Stimulated activated CD4-positive, alpha-beta T cell treated with anti-CD3 and anti-CD28 coated beads, Interleukin-15, amount 100 ng/mL, for 48 hours (primary cell): ENCODE measurements at places on chromosomes 12 and 14.

GRCh38 chr14:100824901-100825712 is 811 bp upstream of the MEG3 start:
- DNase-seq, result no peak

- no peak for DNase-seq
Measured at GRCh38 chr12:109762071-109762672, 48.5 kb downstream of the FAM222A start.

- no peak for DNase-seq
Measured at GRCh38 chr12:93090731-93091172, 161.7 kb upstream of the EEA1 start.

DNA sequence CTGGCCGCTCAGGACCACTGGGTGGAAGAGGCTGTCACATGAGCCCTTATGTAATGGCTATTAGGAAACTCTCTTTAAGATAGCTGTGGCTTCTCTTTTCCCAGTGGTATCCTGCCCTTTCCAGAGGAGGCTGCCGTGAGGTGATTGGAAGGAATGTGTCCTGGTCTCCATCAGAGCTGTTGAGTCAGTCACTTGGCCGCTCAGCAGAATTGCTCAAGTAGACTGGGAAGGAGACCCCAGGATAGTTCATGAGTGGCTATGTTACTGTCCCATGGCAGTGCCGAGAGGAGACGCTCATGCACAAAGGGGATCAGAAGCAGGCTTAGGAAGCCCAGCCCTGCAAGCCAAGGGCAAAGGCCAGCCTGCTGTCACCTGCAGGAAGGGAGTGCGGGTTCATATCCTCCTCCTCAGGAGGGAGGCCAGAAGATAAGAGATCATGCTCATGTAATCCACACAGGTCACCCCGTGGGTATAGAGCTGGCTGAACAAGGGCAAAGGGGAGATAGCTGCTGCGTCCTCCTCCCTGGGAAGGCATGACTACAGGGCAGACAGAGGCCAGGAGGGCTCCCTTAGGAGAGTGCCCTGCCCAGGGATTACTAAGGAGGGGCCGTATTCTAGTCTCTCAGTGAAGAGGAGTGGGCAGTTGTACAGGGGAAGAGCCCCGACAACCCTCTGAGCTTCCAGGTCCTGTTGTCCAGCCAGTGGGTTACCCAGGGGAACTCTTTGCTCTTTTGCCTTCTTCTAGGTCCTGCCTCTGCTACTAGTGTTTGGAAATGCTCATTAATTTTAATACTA is 137.0 kb upstream of the MAX start:
- DNase-seq, result no peak

- no peak for DNase-seq
Measured at GRCh38 chr14:65910108-65910786, 497.7 kb downstream of the FUT8 start.

DNA sequence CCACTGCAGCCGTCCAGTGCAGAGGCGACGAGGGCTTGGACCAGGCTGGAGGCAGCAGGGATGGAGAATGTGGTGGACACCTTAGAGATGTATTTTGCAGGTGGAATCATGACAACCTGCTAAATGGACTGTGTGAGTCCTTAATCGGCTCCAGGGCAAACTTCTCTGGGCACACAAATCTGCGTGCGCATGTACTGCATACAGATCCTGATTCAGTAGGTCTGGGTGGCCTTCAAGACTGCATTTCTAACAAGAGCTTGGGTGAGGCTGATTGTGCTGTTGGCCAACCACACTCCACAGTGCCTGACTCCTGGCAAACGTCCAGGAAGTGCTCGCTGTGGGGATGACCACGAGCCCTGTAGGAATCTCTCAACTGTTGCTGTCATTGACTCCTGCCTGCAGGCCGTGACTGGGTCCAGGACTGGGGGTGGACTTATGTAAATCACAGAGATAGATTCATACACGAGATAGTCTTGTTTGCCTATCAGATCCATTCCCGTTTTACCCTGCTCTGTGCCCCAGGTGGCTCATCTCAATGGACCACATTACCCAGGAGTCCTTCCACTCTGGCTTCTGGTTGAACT is 27.2 kb downstream of the JDP2 start:
- DNase-seq, result no peak

DNA sequence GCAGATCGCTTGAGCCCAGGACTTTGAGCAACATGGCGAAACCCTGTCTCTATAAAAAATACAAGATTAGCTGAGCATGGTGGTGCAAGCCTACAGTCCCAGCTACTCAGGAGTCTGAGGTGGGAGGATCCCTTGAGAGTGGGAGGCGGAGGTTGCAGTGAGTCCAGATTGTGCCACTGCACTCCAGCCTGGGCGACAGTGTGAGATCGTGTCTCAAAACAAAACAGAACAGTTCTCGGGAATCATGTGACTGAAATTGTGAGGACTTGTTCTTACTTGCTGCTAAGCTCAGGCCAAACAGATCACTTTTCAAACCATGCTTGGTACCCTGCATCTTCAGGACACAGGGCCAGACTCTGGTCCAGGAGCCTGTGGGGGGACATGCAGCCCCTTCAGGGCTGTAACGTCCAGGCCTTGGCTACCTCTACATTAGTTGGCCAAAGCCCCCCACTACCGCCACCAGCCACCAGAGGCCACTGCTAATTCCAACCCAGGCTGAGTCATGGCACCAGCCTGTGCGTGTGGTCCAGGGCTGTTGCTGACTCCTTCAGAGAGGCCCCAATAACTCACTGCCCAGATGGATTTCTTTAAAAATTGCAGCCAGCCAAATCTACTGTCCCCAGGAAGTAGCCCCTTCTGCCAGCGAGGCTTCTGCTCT is 33.4 kb upstream of the SYNDIG1L start:
- peak; percentile 3 for DNase-seq

DNA sequence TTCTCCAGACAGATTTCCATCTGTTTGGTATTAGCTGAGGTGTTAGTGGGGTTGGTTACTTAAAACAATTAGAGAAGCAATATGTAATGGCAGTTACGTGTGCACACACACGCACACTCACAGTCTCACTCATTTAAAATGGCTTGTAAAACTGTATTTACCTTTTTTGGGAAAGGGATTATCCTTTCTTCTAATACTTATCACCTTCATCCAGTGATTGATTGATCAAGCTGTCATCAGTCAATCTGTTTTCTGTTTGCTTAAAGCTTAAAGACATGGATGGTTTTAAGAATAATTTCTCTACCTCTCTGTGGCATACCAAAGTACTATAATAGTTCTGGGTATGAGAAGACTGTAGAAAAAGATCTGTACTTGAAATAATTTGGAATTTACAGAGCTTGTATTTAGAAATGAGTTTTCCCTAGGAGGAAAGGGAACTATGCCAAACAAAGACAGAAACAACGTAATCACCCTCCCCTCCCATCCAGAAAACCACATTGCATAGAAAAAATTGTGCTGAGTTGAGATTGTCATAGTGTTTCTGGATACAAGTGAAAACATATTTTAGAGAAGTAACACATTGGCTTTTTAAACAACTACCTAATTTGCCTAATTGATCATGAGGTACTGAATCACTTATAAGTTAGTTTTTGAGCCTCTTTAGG is 455.8 kb downstream of the PCNX1 start:
- DNase-seq, result no peak

DNA sequence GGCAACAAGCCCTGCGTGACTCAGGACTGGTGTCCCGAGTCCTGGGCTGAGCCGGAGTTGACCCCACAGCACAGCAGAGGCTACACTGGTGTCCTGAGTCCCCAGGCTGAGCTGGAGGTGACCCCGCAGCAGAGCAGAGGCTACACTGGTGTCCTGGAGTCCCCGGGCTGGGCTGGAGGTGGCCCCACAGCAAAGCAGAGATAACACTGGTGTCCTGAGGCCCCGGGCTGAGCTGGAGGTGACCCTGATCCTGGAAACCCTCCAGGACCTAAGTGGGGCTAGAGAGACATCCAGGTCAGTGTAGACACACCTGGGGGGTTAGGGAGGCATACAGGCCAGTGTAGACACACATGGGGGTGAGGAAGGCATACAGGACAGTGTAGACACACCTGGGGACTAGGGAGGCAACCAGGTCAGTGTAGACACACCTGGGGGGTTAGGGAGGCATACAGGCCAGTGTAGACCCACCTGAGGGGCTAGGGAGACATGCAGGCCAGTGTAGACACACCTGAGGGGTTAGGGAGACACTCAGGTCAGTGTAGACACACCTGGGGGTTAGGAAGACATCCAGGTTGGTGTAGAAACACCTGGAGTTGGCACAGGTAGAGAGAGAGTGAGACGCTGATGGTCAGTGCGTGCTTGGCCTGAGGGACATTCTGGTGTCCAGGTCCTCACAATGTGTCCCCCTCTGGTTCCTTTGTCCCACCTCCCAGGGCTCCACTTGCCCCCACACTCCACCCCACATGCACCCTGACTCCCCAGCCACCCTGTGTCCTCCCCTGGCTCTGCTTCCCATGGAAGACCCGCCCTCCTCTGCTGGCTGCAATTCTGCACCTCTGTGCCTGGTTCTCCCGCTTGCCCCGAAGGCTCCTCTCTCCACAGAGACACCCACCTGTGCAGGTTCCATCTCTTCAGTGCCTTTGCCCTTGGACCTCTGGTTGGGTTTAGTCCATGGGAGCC is 321.6 kb upstream of the SFSWAP start:
- no peak for DNase-seq

GRCh38 chr12:56572288-56572687 is 50.7 kb downstream of the RBMS2 start:
- no peak for DNase-seq

DNA sequence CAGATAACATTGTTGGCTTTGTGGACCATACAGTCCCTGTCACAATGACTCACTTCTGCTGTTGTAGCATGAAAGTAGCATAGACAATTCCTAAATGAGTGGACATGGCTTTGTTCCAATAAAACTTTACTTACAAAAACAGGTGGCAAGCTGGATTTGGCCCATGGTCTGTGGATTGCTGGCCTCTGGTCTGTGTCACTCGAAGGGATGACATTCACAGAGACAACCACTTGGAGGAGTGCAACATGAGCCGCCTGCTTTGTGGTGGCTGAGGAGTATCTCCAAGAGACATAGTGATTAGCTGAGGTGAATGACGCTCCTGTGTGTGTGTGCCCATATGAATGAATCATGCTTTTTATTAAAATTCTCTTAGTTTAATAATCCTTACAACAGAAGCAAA is 81.3 kb upstream of the NRXN3 start:
- no peak for DNase-seq

GRCh38 chr12:123450636-123451035 is 7.3 kb upstream of the SNRNP35 start:
- no peak for DNase-seq

DNA sequence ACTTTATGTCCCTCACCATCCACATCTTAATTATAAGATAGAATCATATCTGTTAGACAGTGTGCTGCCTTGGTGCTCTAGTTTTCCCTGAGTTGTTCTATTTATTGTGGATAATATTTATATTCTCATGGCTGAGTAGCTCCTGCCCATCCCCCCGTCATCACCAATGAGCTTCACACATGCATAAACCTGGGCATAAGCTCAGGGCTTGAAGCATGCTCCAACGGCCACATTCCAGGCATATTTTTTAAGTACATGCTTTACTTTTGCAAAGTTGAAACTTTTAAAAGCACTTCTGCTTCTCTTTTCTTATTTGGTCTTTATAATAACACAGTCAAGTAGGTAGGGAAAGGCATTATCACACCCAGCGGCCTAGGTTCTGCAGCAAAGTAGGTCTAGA is 3.4 kb upstream of the FBXO34 start:
- DNase-seq, result no peak

- no peak for DNase-seq
Measured at GRCh38 chr12:119704065-119704747, 36.3 kb downstream of the PRKAB1 start.

DNA sequence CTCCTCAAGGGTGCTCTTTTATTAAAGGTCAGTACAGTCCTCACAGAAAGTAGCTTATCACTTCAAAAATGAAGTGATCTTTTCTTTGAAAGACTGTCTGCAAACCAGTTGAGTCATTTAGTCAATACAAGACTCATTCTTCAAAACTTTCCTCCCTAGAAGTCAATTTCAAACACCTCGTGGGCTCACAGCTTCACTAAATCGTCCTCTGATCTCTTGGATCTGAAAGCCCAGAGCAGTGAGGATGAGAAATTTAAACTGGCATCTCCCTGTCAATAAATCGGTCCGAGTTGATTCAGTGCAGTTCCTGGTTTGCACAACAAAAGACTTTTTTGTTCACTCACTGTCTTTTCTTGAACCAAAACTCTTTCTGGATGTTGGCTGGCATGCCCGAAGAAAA is 44.5 kb downstream of the NUAK1 start:
- DNase-seq, result no peak

DNA sequence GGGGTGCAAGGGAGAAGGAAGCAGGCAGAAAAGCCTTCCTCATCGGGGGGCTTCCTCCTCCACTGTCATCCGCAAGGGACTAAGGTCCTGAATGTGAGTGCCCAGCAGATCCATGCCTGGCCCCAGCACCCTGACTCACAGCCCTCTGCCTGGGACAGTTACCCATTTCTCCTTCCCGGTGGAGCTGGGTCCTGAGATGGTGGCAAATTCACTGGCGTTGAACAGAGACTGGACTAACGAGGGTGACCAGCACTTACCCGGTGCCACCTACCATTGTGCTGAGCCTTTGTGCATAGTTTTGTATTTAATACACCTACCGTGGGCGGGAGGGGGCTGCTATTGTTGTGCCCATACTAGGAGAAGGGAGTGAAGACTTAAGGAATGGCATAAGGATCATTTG is 30.9 kb upstream of the PLEKHG6 start:
- no peak for DNase-seq

GRCh38 chr14:73189651-73190050 is 47.7 kb upstream of the PAPLN start:
- no peak for DNase-seq

GRCh38 chr12:46900734-46901463 is 75.1 kb upstream of the SLC38A4 start:
- no peak for DNase-seq

- no peak for DNase-seq
Measured at GRCh38 chr12:122459211-122459610, 36.7 kb upstream of the CLIP1 start.

GRCh38 chr12:1382826-1383225 is 211.6 kb downstream of the FBXL14 start:
- no peak for DNase-seq

- no peak for DNase-seq
Measured at GRCh38 chr12:76688631-76689030, 75.3 kb upstream of the ZDHHC17 start.

- DNase-seq, result no peak
Measured at GRCh38 chr12:102407776-102408486, 72.4 kb downstream of the IGF1 start.

DNA sequence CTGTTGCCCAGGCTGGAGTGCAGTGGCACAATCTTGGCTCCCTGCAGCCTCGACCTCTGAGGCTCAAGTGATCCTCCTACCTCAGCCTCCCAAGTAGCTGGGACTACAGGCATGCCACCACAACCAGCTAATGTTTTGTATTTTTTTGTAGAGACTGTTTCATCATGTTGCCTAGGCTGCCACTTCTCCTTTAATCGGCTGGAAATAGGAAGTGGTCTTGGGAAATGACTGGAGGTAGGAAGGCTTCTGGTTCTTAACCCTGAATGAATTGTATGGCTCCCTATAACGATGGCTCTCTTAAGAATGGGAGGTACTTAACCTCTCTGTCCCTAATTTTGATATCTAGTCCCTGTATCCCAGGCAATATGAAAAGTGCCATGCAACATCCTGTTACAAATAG is 113.9 kb upstream of the USP15 start:
- DNase-seq, result no peak
